ENCODE measurements at places on chromosomes 7 and 10.

DNA sequence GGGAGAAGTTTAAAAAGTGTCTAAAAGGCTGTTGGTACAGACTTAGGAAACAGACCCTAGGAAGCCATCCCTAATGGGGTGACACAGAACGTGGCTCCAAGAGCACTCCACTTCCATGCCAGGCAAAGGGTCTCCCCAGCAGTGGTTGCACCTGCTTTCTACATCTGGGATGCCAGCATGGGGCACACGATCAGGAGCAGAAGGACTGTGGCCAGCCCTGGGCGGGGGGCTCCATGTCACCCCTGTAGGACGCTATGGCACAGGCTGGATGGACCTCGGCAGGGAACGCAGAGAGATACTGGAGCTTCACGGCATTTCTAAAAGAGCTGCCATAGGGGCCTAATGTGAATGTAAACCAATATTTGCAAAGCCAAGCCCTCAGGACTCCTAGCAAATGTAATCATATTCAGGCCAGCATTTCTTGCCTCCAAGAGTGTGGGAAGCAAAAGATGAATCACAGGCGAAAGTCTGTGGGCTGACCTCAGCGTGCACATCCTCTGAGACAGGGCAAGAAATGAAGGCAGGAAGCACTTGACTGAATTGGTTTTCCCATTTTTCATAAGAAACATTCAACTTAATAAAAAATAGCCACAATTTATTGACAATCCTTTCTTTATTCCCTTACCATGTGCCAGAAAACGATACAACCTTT lies 93.9 kb downstream of the ATXN7L1 start:
- no peak for DNase-seq

GRCh38 chr10:122216047-122216446 lies 55.0 kb upstream of the BTBD16 start:
- no peak for DNase-seq

GRCh38 chr10:78378192-78378591 lies 344.5 kb downstream of the RPS24 start:
- no peak for DNase-seq

GRCh38 chr10:129921801-129922597 lies 42.1 kb downstream of the EBF3 start:
- no peak for DNase-seq

GRCh38 chr10:96998329-96998888 lies 166.3 kb downstream of the LCOR start:
- no peak for DNase-seq

- no peak for DNase-seq
These were observed 261.5 kb downstream of the ELMO1 start for GRCh38 chr7:37187179-37187578.

DNA sequence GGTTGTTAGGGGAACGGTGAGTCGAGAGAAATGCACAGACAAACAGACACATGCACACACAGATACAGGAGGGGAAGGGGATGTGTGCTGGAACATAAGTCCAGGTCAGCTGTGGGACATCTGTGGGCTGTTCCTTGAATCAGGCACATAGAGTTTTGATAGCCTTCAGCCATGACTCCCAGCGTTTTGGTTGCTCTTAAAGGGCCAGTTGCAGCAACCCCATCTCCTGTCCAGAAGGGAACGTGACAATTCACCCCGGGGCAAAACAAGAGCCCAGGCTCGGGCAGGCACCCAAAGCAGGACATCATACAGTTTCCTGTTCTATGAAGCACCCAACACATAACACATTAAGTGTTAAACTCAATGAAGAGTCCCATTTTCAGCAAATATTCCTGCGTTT lies 9.6 kb downstream of the INSYN2A start:
- DNase-seq: no peak

DNA sequence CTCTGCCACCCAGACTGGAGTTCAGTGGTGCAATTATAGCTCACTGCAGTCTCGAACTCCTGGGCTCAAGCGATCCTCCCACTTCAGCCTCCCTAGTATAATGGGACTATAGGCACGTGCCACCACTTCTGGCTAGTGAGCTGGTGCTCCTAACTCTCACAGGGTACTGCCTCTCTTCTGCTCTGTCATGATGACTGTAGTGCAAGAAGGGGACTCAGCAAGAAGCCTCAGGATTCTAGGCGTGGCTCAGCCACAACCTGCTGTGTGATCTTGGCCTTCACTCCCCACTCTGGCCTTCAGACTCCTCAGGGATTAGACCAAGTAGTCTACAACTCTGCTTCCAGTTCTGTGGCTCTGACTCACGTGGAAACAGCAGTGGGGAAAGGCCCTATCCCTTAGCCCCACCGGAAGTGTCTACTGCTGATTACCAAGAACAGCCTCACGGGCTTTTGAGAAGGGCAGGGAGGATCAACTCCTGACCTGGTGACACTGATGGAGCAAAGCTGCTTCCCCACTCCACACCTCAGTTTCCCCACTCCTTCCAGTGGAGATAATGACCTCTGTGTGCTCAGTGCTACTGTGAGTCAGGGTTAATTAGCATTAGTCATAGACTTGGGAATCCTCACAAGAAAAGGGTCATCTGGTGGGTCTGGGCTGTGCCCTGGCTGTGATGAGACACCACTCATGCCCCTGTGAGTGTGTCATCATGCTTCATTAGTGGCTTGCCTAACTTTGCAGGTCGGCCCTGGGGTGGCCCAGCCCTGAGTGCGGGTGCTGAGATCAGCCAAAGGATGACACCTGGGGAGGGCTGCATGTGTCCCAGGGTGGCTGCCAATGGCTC lies 41.1 kb downstream of the ZC3HC1 start:
- DNase-seq: no peak

- DNase-seq: no peak
These were observed 59.1 kb downstream of the ELAPOR2 start for GRCh38 chr7:87000344-87000743.

DNA sequence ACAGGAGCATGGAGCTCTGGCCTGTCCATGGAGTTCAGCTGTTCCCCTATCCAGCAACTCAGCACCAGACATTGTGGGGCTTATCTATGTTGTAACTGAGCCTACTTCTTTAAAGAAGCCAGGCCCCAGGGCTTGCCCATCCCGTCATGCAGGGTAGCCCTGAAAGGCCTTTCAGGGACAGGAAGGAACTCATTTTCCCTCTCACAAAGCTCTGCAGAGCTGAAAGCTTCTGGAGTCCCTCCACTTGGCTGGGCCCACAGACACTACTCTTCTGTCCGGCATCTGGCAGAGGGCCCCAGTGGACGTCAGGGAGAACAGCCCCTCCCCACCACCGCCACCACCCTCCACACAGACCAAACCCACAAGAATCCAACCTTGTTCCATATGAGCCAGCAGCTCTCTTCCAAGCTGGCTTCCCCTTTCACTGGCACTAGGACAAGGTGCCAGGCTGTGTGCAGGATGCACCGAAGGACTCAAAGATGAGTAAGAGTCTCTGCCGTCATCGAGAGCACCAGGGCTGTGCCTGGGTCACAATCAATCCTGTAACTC lies 33.1 kb downstream of the DENND2A start:
- DNase-seq: no peak

Measured in esophagus squamous epithelium (tissue), 5 donors.